NCI-H1436 treated with DMSO at 0.1 percent for 48 hours (cell line): ENCODE measurements at places on chromosomes 5 and 9.

- DNase-seq = no peak
These were observed 51.4 kb upstream of the RARS1 start for GRCh38 chr5:168434746-168435321.

DNA sequence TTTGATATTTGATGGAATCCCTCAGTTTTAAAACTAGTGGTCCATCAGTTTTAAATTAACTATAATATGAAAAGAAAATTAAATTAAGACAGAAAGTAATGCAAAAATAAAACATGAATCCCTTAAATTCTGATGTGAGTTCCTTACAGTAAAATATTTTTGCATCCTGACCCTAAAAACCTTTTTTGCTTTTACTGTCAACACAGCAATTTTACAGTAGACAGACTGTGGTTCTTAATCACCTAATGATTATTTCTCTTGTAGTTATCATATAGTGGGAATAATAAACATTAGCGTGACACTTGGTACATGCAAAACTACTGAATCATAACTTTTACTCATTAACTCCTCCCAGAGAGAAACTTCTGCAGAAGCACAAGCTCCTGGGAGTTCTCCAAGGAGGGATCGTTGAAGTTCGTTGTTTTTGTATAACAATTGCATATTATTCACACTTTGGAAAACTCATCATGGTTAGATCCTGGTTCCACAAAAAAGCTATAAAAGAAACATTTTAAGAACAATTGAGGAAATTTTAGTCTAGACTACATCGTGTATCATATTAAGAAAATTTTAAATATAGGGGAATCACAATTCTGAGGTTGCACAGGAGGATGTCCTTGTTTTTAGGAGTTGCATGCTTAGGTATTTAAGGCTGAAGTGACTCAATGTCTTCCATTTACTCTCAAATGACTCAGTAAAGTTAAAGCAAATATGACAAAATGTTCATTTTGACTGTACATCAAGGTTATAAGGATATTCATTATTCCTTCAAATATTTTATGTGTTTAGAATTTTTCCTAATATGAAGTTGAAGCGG, 88.2 kb upstream of the NIPAL4 start:
- no peak for DNase-seq

GRCh38 chr9:126146254-126147145, 180.1 kb upstream of the MVB12B start:
- DNase-seq = peak; percentile 84

DNA sequence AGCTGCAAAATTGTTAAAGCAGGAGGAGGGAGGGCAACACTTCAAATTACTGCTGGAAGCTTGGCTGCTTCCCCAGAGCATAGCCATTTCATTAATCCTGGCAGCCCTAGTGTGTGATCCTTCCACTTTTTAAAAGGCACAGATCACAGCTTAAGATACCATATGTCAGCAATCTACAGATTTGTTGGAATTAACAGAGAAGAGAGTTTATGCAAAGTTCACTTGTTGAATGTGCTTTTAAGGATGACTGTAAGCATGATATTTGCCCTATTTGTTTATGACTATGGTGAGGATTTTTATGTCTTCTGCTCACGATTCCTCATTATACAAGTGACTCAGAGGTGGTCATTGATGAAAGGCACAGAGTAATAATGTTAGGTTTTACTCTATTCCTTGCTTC, 156.0 kb upstream of the CDKN2B start:
- no peak for DNase-seq

DNA sequence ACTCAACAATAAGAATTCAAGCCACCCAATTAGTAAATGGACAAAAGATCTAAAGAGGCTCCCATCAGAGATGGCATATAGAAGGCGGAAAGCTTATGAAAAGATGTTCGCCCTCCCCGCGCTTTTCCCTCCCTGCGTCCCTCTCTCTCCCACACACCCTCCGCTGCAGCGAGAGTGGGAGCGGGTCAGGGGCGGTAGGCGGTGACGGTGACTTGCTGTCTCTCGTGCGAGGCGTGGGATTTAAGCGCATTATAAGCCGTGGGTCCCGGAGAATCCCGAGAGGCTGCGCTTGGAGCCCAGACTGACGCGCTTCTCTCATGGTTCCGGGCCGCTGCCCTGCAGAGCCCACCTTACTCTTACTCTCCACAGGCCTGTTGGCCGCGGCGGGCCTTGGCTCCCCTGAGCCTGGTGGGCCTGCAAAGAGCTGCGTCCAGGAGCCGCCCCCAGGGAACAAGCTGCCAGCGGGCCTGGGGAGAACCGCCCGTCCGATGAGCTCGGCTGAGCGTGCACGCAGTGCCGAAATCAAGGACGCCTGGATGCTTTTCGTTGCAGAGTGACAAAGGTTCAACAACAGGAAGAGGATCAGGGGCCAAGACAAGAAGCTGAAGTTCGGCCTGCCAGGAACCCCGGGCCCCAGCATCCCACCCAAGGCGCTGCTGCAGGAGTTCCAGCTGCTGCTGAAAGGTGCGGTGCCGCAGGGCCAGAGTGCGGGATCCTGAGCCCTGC, 42.6 kb upstream of the BICD2 start:
- DNase-seq = no peak

GRCh38 chr9:32128546-32128945, 255.9 kb upstream of the ACO1 start:
- no peak for DNase-seq

GRCh38 chr9:14089051-14089803, 224.7 kb downstream of the NFIB start:
- DNase-seq = no peak

- no peak for DNase-seq
These were observed 521.2 kb downstream of the DTWD2 start for GRCh38 chr5:118467103-118467502.

DNA sequence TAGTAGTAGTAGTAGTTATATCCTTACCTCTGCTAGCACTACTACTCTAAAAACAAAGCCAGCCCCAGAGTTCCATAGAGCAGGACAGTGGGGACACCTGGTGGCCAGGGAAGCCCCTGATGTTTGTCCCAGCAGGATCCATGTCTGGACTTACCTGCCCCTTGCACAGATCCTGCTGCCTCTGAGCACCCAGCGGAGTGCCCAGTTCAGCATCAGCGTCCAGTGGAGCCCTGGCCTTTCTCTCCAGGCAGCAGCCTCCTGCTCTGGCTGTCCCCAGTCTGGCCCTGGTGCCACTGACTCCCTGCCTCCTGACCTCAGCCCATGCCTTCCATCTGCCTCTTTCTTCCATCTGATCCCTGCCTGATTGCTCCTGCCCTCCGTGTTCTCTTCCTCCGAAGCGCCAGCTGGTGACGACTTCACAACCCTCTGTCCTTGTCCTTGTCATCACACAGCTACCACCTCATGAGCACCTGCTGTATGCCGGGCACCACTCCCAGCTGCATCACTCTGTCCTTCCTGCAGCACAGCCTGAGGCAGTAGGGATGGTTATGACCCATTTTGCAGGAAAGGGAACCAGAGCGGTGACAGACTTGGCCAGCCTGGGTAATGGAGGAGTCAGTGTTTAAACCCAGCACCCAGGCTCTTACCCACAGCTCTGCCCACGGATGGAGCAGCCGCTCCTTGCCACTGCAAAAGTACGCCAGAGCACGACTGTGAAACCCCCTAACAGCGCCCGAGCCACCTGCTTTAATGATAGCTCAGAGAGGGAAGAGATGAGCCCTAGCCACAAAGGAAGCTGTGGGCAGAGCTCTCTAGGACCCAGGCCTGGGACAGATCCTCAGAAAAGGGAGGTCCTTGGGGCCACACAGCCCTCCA, 11.5 kb downstream of the SARDH start:
- DNase-seq = no peak

GRCh38 chr5:131511934-131512333, 123.1 kb downstream of the RAPGEF6 start:
- no peak for DNase-seq

DNA sequence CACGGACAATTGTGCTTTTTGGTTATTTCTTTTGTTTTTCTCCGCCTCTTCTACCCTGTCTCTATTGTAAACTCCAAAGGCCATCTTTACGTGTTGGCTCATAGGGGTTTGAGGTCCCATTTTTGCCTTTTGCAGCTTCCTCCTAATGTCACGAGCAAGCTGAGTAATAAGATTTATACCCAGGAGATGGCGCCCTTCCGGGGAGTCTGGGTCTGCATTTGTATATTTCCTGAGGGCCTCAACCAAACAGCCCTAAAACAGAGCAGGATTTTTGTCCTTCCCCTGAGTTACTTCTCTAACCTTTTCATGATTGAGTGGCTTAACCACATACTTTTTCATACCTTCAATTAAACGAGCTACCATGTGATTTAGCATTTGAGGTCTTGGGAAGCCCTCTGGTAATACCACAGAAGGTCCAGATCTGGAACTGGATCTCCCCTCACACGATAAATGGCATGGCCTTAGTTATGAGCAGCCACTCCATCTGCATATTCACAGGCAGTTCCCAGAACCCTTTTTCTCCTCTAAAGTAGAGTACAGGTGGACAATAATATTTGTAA, 11.2 kb upstream of the CFAP95 start:
- no peak for DNase-seq

- no peak for DNase-seq
These were observed 629.6 kb upstream of the DMAC1 start for GRCh38 chr9:8429157-8429556.

- DNase-seq = no peak
These were observed 128.0 kb upstream of the ABCA1 start for GRCh38 chr9:105055917-105056316.

DNA sequence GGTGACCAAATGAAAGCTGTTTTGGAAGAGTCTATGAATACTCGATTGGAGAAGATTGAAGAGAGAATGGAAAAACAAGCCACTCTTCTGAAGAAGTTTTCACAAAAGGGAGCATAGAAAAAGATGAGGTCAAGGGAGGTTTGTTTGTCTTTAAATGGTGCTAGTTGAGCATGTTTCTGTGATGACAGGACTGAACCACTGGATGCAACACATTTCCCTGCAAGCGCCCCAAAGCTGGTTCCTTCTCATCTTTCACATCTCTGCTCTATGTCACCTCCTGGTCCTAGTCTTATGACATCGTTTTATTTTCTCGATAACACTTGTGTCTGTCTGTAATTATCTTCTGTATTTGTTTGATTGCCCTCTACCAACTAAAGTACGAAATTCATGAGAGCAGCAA, 3.8 kb upstream of the CCDC192 start:
- DNase-seq = no peak

GRCh38 chr5:124238350-124238749, 508.1 kb downstream of the ZNF608 start:
- DNase-seq = no peak

DNA sequence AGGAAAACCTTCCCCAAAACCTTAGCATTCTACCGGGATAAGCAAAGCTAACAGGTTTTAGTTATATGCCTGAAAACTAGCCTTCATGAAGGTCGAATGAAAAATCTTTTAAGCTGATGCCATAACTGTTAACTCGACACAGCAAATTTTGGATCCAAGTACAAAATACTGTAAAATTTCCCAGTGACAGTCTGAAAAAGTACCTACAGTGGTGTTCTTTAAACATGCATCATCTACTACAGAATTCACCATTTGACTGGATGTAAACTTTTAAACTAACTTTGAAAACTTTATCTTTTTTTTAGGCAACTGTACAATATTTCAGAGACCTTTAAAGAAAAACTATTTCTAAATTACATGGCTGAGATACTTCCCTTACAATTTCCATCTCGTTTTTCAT, 791 bp downstream of the RAPGEF6 start:
- no peak for DNase-seq

- no peak for DNase-seq
These were observed 103.5 kb downstream of the SPRY4 start for GRCh38 chr5:142221091-142221860.

GRCh38 chr9:97943308-97943855, 5.4 kb upstream of the HEMGN start:
- DNase-seq = no peak

DNA sequence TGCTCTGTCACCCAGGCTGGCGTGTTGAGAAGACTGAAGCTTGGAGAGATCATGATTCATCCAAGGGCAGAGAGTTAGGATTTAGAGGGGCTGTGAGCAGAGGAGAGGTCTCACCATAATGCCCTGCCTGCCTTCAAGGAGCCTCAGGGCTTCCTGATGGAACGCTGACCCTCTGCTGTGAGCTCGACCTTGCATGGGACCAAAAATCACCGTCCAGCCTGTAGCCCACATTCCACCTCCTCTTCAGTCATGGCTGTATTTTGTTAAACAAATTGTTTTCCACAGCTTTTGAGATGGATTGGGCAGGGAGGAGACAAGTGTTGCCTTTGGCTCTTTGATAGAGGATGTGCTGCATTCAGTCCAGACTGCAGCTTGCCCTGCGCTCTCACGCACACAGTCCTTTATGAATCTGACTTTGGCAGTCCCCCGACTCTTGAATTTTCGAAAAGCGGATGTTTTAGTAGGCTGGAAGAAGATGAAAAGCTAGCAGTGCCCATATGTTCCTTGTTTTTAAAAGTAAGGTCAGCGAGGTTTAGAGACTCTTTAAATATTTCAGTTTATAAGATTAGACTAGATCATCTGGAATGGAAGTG, 79.5 kb downstream of the MVB12B start:
- no peak for DNase-seq

DNA sequence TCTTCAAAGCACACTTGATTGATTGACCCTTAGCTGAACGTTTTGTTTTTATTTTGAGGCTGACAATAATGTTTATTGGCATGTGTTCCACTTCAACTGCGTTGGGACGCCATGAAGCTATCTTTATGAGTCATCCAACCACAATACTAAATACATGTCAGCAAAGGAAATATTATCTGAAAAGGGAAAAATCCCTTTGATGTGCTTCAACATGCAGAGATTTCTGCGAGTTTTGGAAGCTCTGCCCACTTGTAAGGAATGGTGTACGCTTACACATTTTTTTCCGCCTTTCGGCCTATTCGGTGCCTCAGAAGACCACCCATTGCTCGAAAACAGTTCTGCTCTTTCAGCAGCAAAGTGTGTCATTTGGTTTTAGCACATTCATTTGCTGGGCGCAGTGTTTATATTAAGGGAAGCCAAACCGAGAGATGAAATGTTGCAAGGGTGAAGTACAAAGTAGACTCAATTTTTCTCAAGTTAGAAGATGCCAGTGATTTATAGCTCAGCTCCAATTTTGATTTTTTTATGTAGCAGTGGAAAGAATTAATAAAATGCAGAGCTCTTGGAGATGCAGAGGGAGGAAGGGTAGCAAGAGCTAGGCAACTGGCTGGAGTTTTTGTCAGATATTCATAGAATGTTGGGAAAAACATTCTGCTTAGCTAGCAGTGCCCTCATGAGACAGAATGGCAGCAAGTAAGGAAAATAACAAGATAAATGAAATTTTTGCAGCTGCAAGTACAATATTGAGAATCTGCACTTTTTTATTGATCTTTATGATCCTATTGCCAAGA, 68.9 kb downstream of the PRDM6 start:
- no peak for DNase-seq
